Islet precursor cell (in vitro differentiated cells): ENCODE measurements at places on chromosomes 5 and 9.

DNA sequence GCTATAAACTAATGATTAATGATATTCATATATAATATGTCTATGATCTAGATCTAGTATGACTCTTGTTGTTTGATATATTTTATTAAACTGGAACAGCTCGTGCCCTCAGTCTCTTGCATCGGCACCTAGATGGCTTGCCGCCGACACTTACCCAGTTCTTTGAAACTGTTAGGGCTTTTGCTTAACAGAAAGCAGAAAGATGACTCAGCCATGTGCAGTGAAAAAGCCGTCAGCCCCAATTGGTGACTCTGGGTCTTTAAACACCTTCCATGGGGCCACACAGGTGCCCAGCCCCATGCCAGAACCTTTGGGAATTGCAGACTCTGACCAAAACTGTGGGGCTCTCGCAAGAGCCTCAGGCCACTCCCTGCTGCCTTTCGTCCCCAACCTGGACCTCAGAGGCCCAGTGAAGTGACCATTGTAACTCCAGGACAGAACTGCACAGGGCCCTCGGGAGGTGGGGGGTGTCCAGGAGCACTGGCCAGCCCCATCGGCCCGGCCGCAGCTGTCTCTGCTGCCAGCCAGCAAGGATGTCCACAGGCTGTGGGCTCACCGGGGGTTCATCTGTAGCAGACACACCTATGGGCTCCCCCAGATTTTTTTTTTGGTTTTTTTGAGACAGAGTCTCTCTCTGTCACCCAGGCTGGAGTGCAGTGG is 7.8 kb downstream of the LCN10 start:
- no peak for DNase-seq

GRCh38 chr9:98781588-98782383 is 14.6 kb downstream of the ANKS6 start:
- peak; percentile 74 for DNase-seq

DNA sequence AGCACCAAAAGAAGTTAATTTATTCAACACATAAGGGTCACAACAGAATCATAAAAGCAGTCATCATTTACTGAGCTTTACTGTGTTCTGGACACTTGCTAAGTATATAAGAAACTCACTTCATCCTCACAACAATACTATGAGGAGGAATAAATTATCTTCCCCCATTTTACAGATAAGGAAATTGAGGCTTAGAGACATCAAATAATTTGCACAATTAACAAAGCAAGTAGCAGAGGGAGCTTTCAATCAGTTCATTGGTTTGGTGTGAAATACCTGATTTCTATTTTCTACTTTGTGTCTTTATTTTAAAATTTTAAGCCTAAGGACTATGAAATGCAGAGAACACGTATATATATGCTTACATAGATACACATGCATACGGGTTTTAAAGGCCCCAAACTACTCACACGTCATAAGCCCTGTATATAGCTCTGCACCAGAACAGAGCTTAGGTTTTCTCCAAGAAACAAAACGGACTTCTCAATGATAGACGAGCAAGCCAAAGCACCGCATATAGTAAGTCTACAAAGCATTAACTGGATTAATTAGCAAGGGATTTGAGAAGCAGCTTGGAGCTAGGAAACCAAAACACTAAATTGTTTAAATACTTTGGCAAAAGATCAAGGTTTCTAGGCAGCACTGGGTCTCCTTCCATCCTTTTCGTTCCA is 95.6 kb downstream of the DENND1A start:
- no peak for DNase-seq

DNA sequence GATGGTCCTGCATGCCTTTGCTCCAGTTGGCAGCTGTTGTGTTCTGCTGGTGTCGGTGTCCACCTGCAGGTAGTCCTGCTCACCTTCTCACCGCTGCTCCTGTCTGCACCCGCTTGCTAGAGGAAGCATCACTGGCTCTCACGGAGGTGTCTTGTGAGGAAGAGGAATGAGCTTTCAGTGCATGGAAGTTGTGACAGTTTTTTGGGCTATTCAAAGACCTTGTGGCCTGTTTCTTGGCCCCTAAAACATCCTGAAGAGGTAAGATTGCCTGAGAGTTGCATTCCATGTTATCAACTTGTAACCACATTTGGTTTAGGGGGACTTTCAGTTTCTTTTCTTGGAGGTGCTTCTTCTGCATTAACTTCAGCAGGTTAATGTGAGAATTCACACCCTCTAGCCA is 85.6 kb downstream of the MACROH2A1 start:
- DNase-seq: no peak

GRCh38 chr5:73359395-73359794 is 89.2 kb downstream of the FOXD1 start:
- no peak for DNase-seq

GRCh38 chr5:90985341-90985740 is 397.8 kb downstream of the ARRDC3 start:
- DNase-seq: no peak

DNA sequence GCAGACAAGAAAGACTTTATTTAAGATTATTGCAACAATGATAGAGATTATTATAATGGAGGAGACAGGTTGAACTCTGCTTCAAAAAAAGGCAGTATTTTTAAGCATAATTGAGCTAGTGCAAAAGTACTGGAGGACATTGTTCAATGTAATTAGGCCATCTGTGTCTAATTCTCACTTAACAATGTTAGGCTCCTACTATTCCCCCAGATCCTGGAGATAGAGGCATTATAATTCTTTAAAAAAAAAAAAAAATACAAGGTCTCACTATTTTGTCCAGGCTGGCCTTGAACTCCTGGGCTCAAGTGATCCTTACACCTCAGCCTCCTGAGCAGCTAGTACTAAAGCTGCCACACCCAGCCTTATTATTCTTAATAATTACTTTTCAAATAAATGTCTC is 193.4 kb upstream of the NUDT12 start:
- DNase-seq: no peak

DNA sequence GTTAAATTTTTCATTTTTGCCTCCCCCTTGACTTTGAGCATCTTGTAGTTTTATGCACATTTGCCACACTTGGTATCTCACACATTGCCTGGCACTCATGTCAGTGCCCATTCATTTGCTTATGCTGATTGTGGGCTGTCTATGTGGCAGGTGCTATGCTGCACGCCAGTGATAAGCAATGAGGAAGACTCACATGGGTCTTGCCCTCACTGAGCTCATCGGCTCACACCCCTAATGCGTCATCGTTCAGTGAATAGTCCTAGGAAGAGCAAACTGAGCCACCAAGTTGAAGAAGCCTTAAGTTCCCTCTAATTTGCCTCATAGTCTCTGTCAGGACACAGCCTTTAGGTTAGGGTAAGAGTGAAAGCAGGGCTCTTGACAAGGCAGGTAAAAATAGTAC is 209.4 kb upstream of the IL12B start:
- DNase-seq: no peak

DNA sequence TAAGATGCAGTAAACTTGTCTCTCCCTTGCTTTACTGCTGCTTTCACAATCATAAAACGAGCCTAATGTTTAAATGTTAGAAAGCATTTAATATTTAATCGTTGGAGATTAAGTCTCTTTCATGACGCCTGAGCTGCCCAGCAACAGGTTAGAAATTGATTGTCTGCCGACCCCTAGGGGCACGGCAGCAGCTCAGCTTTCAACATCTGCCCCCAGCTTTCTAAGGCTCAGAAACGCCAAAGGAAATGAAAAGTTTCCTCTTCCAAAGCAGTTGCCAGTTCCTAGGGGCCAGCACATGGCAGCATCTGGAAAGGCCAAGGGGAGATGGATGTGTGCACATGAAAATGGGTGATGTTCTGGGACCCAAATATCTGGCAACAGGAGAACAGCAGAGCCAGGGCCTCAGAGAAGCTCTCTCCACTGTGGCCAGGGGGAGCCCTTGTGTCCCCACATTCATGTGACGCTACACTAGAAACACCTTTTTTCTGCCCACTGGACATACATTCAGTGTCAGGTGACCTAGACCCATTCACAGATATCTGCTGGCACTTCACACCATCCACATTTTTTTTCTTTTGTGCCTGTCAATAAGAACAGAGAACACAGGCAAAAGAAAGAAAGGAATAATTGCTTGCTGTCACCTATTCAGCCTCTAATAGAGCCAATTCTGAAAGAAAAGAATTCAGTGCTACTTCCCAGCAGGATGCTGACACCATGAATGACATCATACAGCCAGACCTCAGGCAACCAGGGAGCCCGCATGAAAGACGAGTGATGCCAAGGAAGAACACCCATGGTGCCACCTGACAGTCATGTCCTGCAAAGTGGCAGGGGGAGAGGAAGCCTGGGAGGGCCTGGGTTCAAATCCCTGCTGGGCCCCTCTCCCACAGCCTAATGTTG is 205.0 kb upstream of the TAS2R1 start:
- DNase-seq: no peak

- DNase-seq: no peak
Measured at GRCh38 chr5:180832638-180833068, 28.4 kb downstream of the ZFP62 start.

GRCh38 chr5:133818869-133819600 is 149.4 kb downstream of the C5orf15 start:
- DNase-seq: peak; percentile 37

GRCh38 chr5:65820373-65820772 is 98.4 kb downstream of the NLN start:
- DNase-seq: no peak

GRCh38 chr5:75667586-75667985 is 49.7 kb downstream of the POC5 start:
- DNase-seq: no peak

DNA sequence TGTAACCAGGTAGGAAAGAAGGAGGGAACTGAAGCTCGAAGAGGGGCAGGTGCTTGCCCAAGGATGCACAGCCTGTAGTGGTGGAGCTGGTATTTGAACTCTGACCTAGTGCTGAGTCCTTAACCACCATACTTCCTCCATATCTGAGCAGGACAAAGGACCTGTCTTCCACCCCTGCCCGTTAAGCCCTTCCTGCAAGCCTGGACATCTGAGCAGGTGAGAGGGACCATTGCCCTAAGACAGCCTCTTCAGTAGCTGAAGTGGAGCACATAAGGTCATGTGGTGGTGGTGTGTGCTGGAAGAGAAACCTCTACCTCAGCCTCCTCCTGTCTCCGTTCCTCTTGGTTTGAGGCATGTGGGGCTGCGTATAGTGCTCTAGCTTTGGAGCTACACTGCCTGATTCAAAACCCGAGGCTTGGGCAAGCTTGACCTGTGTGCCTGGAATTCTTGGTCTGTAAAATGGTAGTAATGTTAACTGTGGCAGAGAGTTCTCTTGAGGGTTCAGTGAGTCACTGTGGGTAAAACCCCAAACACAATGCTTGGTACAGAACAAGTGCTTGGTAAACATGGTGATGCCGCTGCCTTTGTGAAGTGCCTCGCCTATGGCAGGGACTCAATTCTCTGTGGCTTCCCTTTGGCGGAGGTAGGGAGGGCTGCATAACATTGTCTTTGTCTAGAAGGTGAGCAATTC is 7.4 kb downstream of the GALNT10 start:
- DNase-seq: no peak

- no peak for DNase-seq
Measured at GRCh38 chr5:159096243-159096923, 3.3 kb downstream of the EBF1 start.

GRCh38 chr5:180339583-180340183 is 13.5 kb downstream of the GFPT2 start:
- no peak for DNase-seq

DNA sequence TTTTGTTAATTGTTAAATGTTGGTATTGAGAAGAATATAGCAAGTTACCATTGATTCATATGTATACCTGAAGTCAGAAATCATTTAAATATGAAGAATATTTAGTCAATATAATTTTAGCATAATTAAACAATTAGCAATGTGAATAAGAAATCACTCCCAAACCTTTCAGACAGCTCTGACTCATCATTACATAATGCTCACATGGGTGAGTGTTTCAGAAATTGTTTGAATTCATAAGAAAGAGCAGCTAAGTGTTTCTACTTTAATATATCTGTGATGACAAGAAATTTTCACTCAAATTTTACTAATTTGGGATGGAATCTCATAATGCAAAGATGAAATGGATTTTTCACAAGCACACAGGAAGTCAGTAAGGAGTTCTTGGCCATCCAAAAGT is 42.0 kb upstream of the CDC42SE2 start:
- DNase-seq: no peak

- peak; percentile 38 for DNase-seq
Measured at GRCh38 chr5:180133060-180133459, 61.5 kb upstream of the RNF130 start.

- no peak for DNase-seq
Measured at GRCh38 chr5:28743025-28743715, 1704.8 kb upstream of the CDH9 start.

DNA sequence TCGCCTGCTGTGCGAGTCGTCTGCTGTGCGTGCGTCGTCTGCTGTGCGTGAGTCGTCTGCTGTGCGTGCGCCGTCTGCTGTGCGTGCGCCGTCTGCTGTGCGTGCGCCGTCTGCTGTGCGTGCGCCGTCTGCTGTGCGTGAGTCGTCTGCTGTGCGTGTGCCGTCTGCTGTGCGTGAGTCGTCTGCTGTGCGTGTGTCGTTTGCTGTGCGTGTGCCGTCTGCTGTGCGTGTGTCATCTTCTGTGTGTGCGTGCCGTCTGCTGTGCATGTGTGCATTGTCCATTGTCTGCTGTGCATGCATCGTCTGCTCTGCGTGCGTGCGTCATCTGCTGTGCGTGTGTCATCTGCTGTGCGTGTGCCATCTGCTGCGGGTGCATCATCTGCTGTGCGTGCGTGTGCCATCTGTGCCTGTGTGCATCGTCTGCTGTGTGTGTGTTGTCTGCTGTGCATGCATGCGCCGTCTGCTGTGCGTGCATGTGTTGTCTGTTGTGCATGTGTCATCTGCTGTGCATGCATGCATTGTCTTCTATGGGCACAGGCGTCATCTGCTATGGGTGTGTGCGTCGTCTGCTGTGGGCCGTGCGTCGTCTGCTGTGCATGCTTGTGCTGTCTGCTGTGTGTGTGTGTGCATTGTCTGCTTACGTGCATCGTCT is 68.6 kb upstream of the IRX4 start:
- DNase-seq: no peak

GRCh38 chr9:33372900-33373299 is 29.5 kb downstream of the AQP7 start:
- DNase-seq: no peak

GRCh38 chr9:135023088-135023785 is 64.2 kb upstream of the OLFM1 start:
- DNase-seq: peak; percentile 97

DNA sequence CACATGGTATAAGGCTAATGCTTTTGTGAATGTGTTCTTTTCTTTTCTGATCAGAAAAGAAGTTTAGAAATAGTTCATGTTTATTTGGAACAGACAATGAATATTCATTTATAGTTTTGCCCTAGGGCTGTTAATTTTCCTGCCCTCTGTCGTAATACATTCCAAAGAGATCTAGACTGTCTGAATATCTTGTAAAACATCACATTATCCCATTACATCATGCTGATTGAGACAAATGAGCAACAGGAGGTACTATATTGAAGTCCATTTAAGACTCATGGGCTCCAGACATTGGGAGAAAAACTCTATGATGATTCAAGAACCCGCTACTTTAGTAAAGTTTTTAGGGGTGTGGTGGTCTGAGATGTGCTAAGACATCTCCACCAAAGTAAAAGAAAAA is 121.2 kb upstream of the MAP1B start:
- DNase-seq: no peak
